CD8-positive, alpha-beta T cell (primary cell): ENCODE measurements at places on chromosomes 1 and 21.

- DNase-seq: no peak
Observed at GRCh38 chr21:32520875-32521735, 64.2 kb downstream of the TCP10L start.

DNA sequence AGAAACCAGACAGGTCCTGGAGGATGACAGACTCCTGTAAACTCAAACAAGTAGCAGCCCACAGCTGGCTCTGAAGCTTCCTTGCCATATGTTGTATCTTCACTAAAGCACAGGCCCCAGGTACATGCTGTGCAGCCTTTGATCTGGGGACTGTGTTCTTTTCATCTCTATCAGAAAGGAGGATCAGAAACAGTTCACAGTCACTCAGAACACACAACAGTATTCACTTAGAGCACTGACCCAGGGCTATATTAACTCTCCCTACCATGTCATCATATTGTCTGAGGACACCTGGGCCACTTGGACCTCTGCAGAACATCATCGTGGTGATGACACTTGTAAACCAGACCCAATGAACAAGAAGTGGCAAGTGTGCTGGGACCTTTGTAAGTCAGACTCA is 222.0 kb downstream of the SETD4 start:
- DNase-seq: no peak

DNA sequence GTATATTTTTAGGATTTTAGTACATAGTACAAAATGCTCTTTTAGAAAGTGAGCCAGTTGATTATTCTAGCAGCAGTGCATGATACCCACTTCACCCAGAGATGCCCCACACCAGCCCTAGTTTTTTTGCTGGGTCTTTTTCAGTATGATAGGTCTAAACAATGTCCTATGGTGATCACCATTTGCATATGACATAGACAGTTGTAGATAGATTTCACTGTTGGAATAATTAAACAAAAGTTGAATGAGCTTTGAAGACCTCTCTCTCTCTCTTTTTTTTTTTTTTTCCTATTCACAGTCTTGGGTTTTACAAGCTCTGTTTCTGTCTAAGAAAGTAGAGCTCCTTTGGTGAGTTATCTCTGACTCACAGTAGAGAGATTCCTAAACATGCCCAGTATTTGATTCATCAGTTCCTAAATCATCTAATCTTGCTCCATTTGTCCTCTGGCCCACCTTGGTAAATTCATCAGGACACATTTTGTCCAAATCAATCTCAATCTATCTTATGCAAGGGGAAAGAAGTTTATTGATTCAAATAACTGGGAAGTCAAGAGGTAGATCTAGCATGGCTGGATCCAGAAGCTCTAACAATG is 44.7 kb upstream of the VAV3 start:
- DNase-seq: no peak

- DNase-seq: no peak
Observed at GRCh38 chr1:182453631-182454030, 3.7 kb downstream of the RGSL1 start.

GRCh38 chr1:96187020-96187419 is 534.6 kb upstream of the PTBP2 start:
- DNase-seq: no peak

DNA sequence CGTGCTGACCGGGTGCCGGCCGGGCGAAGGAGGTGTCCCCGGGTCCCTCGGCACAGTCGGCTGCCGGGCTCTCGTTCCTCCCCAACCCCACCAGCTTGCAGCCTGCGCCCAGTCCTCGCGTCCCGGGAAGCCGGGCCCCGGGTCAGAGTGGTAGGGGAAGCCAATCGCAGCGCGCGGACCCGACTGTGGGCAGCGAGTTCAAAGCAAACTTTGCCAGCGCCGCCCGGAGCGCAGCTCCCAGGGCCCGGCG is 328 bp downstream of the MYCL start:
- no peak for DNase-seq

GRCh38 chr1:206558794-206559671 is 51.7 kb downstream of the RASSF5 start:
- no peak for DNase-seq

- DNase-seq: no peak
Observed at GRCh38 chr1:36133484-36133883, 8.5 kb upstream of the COL8A2 start.

- no peak for DNase-seq
Observed at GRCh38 chr1:214440219-214440965, 111.0 kb downstream of the PTPN14 start.

GRCh38 chr21:36985751-36986594 is 19.5 kb upstream of the HLCS start:
- DNase-seq: peak; percentile 34

DNA sequence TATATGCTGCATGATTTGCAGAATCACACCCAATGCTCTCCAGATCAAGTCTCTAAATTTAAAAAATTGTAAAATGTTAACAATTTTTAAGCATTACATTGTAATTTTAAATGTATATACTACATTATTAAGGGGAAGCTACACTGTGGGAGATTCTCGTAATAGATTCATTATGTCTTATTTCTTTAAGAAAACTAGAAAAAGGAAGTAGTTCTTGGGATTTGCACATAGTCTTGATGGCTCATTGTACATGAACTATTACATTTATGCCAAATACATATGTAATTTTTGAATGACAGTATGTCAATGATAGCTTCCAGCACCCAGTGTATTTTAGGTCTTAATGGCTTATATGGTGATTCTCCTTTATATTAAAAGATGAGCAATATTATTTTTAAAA is 250.3 kb downstream of the PTPRC start:
- DNase-seq: no peak

DNA sequence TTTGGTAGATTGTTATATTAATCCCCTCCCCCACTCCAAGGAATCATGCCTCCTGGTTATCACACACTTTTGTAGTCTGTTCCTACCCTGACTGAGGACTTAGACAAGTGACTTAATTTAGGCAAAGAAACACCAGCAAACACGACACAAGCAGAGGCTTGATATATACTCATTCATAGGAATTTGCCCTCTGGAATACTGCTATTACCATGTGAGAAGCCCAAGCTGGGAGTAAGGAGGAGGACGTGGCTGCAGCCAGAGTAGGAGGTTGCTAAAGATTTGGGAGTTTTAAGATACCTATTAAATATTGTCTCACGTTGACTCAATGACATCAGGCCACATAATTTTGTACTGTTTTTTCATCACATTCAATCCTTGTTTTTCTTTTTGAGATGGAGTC is 100.2 kb downstream of the LRRC53 start:
- no peak for DNase-seq

DNA sequence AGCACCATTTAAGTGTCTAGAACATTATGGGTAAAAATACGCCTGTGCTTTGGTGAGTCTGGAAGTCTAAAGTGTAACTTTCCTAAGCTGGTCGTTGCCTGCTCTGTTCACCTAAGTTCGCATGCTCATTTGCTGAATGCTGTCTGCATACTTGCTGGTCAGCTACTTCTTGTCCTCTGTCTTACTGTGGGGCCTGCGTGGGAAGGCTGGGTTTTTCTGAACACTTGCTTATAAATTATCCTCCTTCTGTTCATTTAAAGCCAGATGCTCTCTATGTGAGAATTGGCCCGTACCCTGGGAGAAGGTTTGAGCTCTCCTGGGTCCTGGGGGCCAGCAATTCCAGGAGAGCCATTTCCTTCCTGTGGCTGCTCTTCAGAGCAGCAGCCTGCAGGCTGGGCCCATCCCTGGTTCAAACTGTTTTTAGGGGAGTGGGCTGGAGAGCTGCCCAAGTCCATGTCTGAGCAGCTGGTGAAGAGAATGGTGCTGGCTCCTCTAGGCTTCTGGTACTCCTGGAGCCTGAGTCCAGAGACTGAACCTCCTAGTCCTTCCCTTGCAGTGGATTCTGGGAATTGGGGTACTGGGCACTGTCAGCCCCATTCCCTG is 75.7 kb downstream of the GALNT2 start:
- DNase-seq: no peak

DNA sequence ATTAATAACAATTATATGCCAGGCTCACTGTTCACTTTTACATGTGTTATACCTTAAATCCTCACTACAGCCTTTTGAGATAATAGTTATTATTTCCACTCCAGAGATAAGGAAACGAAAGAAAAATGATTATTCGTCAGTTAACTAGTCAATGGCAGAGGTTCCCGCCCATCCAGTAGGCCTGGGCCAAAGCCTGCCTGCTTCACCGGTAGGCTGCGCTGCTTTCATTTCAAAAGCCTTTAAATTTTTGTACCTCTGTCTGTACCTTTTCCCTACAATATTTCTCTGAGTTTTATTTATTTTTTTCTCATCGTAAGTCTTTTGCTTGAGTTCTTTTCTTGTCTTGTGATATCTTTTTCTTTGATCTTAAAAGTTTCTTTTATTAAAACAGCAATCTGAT is 3.6 kb downstream of the GPR52 start:
- no peak for DNase-seq

- DNase-seq: no peak
Observed at GRCh38 chr1:102954576-102954975, 153.7 kb downstream of the COL11A1 start.

GRCh38 chr1:212607913-212608391 is 609 bp upstream of the ATF3 start:
- no peak for DNase-seq

DNA sequence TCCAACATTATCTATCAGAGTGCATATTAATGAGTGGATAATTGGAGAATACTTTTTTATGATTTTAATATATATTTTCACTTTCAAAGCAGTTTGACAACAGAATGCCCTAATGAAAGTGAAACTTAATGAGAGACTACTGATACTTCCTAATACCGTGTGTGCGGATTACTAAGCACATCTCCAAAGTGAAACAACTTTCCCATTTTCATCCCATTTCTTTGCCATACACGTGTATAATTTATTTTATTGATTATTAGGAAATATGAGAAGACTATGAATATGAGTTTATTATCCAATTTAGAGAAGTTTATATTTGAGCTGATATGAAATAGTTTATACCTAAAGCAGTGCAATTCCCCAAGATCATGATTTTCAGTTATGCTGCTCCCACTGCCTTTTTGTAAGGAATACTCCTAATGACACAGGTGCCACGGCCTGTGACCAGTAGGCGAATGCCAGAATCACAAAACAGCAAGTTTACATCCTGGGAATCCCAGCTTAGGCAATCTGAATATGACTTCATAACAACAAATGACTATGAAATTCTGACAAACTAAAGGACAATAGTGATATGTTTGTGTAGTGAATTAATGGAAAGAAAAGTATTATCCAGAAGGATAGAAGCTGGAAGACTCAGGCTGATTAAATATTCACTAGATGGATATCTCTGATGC is 202.9 kb downstream of the NCAM2 start:
- no peak for DNase-seq

DNA sequence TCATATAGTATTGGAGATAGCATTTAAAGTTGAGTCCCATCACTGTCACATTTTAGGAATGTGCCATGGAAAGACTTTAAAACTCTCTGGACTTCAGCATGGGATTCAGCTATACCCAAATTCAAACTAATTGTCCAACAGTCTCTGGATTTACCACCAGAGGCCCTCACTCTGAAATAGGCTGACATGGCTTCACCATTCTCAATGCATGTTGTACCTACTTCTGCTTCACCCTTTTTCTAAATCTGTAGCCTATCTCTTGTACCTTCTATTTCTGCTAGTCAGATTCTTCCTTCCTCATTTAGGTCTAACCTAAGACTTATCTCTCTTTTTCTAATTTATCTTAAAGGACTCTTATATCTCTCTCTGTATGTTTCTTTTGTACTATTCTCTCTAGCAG is 512.7 kb upstream of the ZRANB2 start:
- no peak for DNase-seq

GRCh38 chr1:17200756-17201155 is 4.2 kb upstream of the PADI1 start:
- DNase-seq: no peak

DNA sequence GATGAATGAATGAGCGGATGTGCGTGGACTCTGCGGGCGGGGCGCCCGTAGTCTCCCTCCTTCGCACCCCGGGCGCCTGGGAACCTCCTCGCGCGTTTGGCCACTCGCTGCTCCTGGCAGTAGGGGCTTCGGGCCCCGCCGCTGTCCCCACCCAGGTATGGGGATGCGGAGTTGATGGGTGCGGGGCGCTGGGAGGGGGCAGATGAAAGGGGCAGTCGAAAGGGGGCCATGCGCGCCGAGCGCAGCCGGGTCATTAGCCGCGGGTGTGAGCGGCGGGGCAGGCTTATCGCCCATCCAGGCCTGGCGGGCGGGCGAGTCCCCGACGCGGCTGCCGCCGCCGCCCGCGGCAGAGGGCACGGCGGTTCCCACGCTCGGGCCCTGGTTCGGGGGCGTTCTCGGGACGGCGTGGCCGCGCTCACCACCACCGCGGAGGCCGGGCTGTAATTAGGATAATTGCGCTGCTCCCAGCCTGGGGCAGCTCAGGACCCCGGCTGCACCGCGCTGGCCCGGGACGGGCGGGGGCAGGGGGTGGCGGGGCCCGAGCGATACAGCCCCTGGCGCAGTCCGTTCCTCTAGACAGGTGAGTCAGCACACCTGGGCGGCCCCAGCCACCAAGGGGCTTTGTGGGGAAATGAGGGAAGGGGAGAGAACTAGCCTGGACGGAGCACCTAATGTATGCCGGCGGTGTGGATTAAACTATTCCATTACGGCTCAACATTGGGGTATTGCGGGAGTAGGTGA is 22.1 kb upstream of the CITED4 start:
- DNase-seq: no peak

GRCh38 chr1:147640553-147641165 is 29.7 kb downstream of the ACP6 start:
- DNase-seq: peak; percentile 87

DNA sequence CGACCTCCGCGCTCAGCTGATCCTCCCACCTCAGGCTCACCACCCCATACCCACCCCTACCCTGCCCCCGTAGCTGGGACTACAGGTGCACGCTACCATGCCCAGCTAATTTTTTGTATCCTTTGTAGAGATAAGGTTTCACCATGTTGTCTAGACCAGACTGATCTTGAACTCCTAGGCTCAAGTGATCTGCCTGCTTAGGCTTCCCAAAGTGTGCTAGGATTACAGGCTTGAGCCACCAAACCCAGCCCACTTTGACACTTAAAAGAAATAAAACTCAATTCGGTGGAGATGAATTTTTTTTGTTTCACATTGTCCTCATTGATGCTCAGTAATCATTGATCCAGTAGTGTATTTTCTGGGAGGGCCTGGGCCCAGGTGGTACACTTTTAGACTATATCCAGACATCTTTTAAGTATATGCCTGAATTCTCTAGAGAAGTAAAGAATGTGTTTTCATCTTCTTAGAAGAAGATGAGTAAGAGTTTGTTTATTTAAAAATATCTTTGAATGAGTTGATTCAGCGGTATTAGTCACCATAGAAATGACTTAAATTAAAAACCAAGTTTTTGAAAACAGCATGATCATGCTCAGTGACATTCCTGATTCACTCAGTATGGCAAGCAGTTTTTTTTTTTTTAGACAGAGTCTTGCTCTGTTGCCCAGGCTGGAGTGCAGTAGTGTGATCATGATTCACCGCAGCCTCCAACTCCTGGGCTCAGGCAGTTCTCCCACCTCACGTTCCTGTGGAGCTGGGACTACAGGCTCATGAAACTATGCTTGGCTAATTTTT is 57.8 kb downstream of the EPB41 start:
- DNase-seq: no peak

DNA sequence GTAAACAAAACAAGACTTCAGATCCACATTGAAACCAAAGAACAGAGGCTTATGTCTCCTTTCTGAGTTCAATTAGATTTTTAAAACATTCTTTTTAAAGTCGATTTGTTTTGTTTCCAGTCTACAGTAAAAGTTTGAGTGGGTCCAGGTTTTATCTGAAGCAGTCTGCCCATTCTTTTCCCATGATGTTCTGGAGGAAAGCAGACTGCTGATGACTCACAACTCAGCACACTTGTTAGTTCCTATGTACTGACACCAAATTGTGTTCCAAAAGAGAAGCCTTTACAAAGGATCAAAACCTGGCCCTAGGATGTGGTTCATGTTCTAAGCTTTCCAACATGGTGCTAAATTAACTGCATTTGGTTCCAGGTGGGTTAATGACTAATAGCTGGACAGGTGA is 11.4 kb upstream of the CCN1 start:
- no peak for DNase-seq
